GM23338 (cell line): ENCODE measurements at places on chromosomes 7 and 10.

GRCh38 chr7:27185013-27185853 is at the start of gene HOXA11:
Gene HOXA11 (minus strand): TSS chr7:27185232. CDS start chr7:27185144, 88 bp downstream.
- DNase-seq: no peak

DNA sequence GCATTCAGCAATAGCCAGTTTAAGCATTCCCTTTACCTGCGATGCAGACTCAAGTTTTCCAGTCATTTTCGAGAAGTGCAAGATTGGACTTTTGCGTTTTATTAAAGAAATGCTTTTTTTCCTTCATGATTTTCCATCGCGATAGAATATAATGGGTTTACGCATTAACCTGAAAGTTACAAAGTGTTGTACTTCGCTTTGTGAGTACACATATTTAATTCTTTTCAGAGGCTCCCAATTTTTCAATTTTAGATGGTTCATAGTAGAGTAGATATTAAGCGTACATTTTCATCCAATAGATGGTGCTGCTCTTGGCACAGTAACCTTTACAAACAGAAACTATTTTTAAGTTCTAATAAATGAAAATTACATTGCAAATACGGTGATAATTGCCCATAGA is 1.3 kb downstream of the PTPRZ1 start:
- no peak for DNase-seq

DNA sequence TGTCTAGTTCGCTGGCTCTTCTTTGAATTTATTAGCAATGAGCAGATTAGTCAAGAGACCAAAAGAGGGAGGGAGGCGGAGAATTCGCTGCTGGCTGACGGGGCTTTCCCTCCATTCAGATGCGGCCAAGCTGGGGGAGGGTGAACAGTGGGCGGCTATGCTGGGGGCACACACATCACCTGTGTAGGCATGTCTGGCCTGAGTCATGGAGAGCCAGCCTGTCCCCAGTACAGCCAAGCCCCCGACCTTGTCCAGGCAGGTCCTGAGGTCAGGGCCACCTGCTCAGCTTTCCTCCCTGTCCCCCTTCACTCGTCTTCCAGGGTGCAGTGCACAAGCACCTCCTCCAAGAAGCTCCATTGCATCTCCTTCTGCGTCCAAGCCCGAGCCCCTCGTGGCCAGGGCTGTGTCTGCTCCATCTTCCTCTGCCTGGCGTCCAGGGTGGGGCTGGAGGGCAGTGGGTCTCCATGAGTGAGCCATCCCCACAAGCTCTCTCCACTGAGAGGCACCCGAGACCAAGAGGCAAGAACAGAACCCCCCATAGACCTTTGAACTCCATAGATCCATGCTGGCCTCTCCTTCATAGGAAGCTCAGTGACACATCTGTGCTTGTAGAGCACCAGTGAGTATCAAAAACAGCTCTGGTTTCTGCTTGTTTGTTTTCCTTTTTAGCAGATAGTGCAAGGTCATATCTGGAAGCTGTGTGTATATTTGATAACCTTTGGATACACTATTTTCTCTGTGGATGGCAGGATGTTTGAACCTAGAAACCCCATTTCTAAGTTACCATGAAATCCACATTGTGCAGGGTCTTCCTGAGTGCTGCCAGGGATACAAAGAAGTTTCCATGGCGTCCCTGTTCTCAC is 1.9 kb upstream of the DEPP1 start:
- no peak for DNase-seq

- peak; percentile 4 for DNase-seq
These were observed 293.5 kb downstream of the GPAM start for GRCh38 chr10:111890046-111890445.

GRCh38 chr10:70923696-70924095 is 35.3 kb upstream of the PCBD1 start:
- DNase-seq: no peak

DNA sequence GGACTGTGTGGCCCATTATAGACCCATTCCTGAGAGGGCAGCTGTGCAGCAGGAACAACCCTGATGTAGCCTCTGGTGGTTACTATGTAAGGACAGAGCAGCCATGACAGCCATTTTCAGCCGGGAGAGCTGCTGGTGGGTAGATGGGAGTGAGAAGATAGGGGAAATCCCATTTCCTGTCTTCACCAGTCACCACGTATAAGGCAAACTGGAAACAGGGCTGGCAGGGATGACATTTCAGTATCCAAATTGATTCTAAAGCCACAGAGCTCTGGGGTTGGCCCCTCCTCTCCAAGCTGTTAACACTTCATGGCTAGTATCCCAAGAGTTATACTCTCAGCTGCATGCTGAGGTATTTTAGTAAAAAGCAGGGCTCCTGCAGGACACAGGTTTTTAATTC is 15.2 kb upstream of the FZD1 start:
- DNase-seq: peak; percentile 17

GRCh38 chr10:110834629-110835301 is 37.0 kb upstream of the PDCD4 start:
- DNase-seq: peak; percentile 67

- DNase-seq: no peak
These were observed 41.7 kb downstream of the REEP3 start for GRCh38 chr10:63562857-63563256.

- DNase-seq: no peak
These were observed 50.8 kb upstream of the PRSS1 start for GRCh38 chr7:142698429-142698828.

GRCh38 chr10:77638321-77639101 is 903 bp upstream of the KCNMA1 start:
- DNase-seq: peak; percentile 77

DNA sequence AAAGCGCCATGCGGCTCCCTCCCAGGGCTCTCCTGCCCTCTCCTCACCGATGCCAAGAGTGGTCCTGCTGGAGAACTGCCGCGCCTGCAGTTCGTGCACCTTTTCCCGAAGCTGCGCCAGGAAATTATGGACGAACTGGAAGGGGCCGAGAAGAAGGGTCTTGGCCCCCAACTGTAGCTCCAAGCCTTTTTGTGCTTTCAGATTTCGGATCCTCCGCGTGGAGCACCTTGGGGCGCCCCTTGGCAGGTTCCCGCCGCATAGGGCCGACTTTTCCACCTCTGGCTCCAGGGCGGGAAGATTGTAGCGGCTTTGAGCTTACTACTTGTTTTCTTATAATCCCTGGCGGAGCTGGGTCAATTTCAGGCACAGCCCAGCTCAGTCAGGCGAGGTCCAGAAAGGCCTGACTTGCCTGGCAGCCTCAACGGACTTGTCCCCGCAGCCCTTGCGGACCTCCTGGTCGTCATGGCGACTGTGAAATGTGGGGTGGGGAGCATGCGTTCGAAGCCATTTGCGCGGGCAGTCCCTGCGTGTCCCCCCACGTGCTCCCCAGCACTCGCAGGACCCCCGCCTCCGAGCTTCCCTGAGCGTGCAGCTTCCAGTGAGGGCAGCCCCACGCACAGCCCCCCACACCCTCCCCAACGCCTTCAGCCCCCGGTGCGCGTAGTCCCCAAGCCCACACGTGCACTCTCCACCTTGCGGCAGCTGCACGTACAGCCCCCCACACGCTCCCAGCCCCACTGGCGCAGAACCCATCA is 129.9 kb downstream of the KBTBD2 start:
- DNase-seq: peak; percentile 73

GRCh38 chr7:146660839-146661238 is 544.2 kb downstream of the CNTNAP2 start:
- DNase-seq: no peak

GRCh38 chr7:27619492-27619891 is 43.2 kb downstream of the HIBADH start:
- DNase-seq: no peak

- DNase-seq: no peak
These were observed 75.5 kb downstream of the DGKI start for GRCh38 chr7:137771273-137771672.

- no peak for DNase-seq
These were observed 1003.3 kb upstream of the SORCS1 start for GRCh38 chr10:108167766-108168165.

DNA sequence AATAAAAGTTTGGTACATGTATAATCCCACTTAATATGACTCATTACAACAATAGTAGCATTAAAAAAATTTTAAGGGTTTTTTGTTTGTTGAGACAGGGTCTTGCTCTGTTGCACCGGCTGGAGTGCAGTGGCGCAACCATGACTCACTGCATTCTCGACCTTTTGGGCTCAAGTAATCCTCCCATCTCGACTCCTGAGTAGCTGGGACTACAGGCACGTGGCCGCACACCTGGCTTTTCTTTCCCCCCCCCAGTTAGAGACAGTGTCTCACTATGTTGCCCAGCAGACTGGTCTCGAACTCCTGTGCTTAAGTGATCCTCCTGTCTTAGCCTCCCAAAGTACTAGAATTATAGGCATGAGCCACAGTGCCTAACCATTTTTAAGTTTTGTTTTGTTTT is 40.7 kb downstream of the KMT2C start:
- DNase-seq: no peak

- no peak for DNase-seq
These were observed 31.2 kb upstream of the ZNF438 start for GRCh38 chr10:31062856-31063255.

DNA sequence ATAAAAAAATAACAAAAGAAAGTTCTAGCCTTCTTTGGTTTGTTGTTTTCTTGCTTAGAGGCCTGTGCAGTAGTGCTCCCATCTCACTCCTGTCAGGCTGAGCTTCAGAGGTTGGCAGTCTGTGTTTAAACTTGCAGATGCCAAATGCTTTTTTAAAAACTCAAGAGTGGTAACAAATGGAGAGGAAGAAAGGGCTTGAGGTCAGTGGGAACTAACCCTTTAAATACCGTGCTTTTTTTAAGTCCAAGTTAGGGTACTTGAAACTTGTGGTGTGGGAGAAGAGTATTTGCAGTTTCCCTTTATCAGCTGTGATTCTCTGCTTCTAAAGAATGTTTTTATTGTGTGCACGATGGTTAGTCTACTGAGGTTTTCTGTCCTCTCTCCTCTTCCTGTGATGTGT is 29.4 kb downstream of the ZRANB1 start:
- no peak for DNase-seq

GRCh38 chr10:44300666-44301649 is 83.9 kb downstream of the CXCL12 start:
- no peak for DNase-seq
